SJCRH30 (cell line): ENCODE measurements at places on chromosomes 3 and 15.

DNA sequence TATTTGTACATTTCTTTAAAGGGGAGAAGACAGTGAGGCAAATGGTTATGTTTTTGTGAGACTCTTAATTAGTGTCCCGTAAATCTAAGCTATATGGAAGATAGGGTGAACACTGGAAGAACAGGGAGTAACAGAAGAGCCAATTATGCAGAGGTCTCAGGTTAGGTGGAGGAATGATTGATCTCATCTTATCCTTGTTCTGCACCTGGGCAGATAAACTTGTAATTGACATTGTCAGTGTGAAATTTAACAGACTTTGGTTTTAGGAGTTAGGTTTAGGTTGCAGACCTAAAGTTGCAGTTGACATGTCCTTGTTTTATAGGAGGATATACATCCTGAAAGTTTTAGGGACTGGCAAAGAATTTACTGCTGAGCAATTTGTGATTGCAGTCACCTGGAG lies 3.1 kb upstream of the TWF2 start:
- H3K36me3 ChIP-seq, result no peaks in the 10 kb centered on the region
- no peaks in the 10 kb centered on the region for H3K27me3 ChIP-seq
- DNase-seq, result no peak
- no peak overlapping the region for H3K27ac ChIP-seq
- H3K4me3 ChIP-seq, result no peak overlapping the region

DNA sequence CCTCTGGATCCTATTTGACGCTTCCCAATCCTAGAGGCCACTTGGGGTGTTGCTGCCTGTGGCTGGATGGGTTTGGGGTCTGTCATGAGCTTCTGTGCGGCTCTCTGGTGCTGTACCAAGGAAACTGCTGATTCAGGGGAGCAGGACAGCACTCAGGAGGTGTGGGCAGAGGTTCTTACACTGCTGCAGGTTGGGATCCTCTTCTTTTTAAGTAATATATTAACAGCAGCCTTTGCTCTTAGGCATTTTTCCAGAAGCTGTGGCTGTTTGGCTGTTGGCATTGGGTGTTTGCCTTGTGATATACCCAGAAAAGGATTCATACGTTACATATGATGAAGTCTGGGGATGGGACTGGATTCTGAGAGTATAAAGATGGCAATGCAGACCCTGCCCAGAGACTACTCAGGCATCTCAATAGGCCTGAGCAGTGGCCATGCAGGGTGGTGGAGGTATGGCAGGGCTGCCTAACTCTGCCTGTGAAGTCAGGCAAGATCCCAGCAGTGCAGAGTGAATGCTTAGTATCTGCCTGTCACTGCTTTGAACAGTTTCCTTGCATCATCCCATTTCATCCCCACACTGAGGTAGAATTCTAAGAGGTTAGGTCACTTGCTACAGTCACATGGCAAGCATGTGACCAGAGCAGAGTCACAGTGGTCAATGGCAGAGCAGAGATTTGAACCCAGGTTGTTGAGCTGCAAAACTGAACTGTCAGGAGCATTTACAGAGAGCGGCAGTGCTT lies 3.9 kb downstream of the ABHD6 start:
- H3K4me1 ChIP-seq, result no peaks in the 10 kb centered on the region
- H3K36me3 ChIP-seq, result no peaks in the 10 kb centered on the region
- DNase-seq, result no peak

DNA sequence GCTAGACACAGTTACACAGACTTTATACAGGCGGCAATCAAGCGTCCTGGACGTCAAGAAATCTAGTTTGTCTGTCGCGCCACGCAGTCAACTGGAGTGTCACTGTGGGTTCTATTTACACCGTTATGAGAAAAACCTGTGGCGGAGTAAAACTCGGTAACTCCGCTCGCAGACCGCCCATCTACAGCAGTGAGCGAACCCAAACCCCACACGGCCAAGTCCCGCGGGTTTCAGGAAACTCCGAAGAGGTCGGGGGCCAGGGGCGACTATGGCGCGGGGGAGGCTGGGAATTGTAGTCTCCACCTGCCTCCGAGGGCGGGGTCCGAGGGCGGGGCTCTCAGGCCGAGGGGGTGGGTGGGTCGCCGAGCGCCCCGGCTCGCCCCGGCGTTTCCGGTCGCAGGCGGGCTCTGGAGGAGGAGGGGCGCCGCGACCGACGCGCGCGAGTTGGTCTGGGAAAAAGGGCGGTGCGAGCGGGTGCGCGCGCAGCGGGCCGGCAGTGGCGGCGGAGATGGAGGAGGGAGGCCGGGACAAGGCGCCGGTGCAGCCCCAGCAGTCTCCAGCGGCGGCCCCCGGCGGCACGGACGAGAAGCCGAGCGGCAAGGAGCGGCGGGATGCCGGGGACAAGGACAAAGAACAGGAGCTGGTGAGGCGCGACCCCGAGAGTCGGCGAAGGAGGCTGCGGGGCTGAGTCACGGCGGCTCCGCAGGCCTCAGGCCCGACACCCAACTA lies at the start of gene PSMD2:
TSS of gene PSMD2 (plus strand) at position 483 of the 729 bp plus-strand sequence. CDS start at position 509, 26 bp downstream.
- H3K4me1 ChIP-seq, result no peaks in the 10 kb centered on the region
- peak within 1 kb of the TSS; percentile 99 for H3K4me3 ChIP-seq
- H3K27me3 ChIP-seq, result no peaks in the 10 kb centered on the region
- DNase-seq, result peak; percentile 97
- peaks cover 36% of the 10 kb centered on the region for H3K36me3 ChIP-seq

- DNase-seq, result peak; percentile 86
- no peaks in the 10 kb centered on the region for H3K27me3 ChIP-seq
- H3K4me1 ChIP-seq, result peaks cover 29% of the 10 kb centered on the region
- peak overlapping the region; percentile 27 for H3K4me3 ChIP-seq
- H3K36me3 ChIP-seq, result no peaks in the 10 kb centered on the region
Measured at GRCh38 chr3:123757281-123757940, 126.7 kb downstream of the MYLK start.

- H3K27me3 ChIP-seq, result no peaks in the 10 kb centered on the region
- no peak overlapping the region for H3K4me3 ChIP-seq
- H3K36me3 ChIP-seq, result no peaks in the 10 kb centered on the region
- H3K4me1 ChIP-seq, result no peaks in the 10 kb centered on the region
- no peak for DNase-seq
Measured at GRCh38 chr3:126025862-126026261, 56.9 kb downstream of the ROPN1B start.
